ENCODE measurements at places on chromosomes 2 and 18. TPM values are rescaled to one million over a fixed set of nuclear protein-coding genes. Genes with fewer than 3 reads are reported as not detected.

Gene LRRC30
- total RNA-seq, result 0.32 TPM

Gene IL1RN
- total RNA-seq, result 6.7 TPM

Gene PDE1A
- total RNA-seq, result 49.9 TPM

Gene TAF4B
- 5.0 TPM for total RNA-seq

Gene TGFA
- 4.1 TPM for total RNA-seq

Gene FBXO36
- 3.2 TPM for total RNA-seq
